ENCODE measurements at places on chromosomes 7 and 10. TPM values are rescaled to one million over a fixed set of nuclear protein-coding genes. Genes with fewer than 3 reads are reported as not detected.
A peak's percentile ranks its signal among the peaks of the same experiment; 100 is the strongest.

- no peak for DNase-seq
- no peak overlapping the region for H3K27ac ChIP-seq
- H3K4me1 ChIP-seq = no peaks in the 10 kb centered on the region
- H3K27me3 ChIP-seq = no peaks in the 10 kb centered on the region
- H3K36me3 ChIP-seq = no peaks in the 10 kb centered on the region
Observed at GRCh38 chr10:113932854-113933253, 78.4 kb downstream of the NHLRC2 start.

- no peaks in the 10 kb centered on the region for H3K36me3 ChIP-seq
- H3K4me1 ChIP-seq = no peaks in the 10 kb centered on the region
- no peak overlapping the region for H3K27ac ChIP-seq
- H3K27me3 ChIP-seq = no peaks in the 10 kb centered on the region
- no peak for DNase-seq
Observed at GRCh38 chr10:129853562-129853903, 110.5 kb downstream of the EBF3 start.

GRCh38 chr7:152522571-152523067 lies 86.8 kb upstream of the KMT2C start:
- no peaks in the 10 kb centered on the region for H3K36me3 ChIP-seq
- H3K4me3 ChIP-seq = peak overlapping the region; percentile 51
- H3K27ac ChIP-seq = no peak overlapping the region
- H3K27me3 ChIP-seq = no peaks in the 10 kb centered on the region
- DNase-seq = no peak
- no peaks in the 10 kb centered on the region for H3K4me1 ChIP-seq

DNA sequence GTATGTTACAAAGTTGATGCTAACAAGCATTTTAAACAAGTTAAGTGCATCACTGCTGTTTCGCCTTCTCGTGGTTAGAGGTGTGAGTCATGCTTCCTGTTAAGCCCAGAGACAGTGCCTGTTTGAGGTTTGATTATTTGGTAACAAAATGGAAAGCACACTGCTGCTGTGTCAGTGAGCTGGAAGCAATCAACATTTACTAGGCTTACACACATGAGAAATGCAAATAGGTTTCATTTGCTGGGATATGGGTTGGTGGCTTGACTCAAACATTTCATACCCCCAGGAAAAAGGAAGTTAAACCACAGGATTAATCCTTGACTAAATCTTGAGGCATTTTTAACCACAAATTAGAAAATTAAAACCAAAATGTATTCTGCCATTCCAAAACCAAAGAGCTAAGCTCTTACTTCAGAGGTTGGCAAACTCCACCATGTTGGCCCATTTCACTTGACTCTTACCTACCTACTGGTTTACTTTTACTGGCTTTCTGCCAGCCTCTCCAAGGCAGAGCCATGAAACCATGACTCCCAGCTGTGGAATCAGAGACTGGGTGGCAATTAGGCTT lies 139.2 kb downstream of the ETV1 start:
- H3K4me1 ChIP-seq = peaks cover 13% of the 10 kb centered on the region
- no peak for DNase-seq
- no peaks in the 10 kb centered on the region for H3K36me3 ChIP-seq
- H3K27me3 ChIP-seq = no peaks in the 10 kb centered on the region
- H3K27ac ChIP-seq = no peak overlapping the region

Gene NUDCD3
- total RNA-seq = 64.5 TPM

Gene NUB1
- total RNA-seq = 51.0 TPM

Data from thoracic aorta (tissue), 2 donors.